Osteoblast (primary cell): ENCODE measurements at places on chromosomes 5 and 9. TPM values are rescaled to one million over a fixed set of nuclear protein-coding genes. Genes with fewer than 3 reads are reported as not detected.

TRPM6 gene
- total RNA-seq: under 0.01 and 0.29 TPM in 2 replicates

GRCh38 chr5:167245868-167246267 is 1045.6 kb upstream of the WWC1 start:
- no peaks in the 10 kb centered on the region for H3K36me3 ChIP-seq
- no peak overlapping the region for H3K27ac ChIP-seq
- no peaks in the 10 kb centered on the region for H3K27me3 ChIP-seq

MYMK gene
- not detected in 2 replicates for total RNA-seq

DNA sequence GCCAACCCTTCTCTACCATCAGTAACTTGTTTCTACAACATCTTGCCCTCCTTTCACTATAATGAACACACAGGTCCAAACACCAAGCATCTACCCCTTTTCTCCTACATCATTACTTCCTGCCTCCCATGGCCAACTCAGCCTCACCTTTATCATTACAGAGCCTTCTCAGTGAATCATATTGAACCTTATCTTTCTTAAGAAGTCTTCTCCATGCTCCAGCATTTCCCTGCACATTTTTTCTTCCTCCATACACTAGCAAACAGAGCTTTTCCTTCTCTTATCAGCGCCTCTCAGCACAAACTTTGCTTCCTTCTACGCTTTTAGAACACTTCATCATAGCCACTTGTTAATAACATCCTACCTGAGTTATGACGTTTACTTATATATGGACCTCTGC is 148.2 kb downstream of the ARL15 start:
- H3K4me3 ChIP-seq: no peak overlapping the region
- no peak overlapping the region for H3K27ac ChIP-seq
- H3K4me1 ChIP-seq: peaks cover 3% of the 10 kb centered on the region
- no peaks in the 10 kb centered on the region for H3K27me3 ChIP-seq
- no peak for DNase-seq

DNA sequence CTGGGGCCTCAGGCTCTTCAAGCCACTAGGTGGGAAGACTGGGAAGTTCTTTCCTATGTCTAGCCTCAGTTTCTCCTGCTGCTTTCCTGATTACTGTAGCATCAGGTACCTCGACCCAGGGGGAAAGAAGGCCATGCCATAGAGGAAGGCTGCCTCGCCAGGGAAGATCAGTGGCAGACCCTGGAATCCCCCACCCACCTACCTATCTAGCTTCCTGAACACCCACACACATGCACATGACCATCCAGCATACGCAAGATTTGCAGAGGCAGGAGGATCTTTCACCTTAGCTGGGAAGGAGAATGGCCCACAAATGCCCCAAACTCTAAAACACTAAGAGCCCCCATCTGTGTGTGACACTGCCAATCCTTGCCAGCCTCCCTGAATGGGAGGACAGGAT is 8.0 kb downstream of the NR5A1 start:
- peaks cover 73% of the 10 kb centered on the region for H3K27me3 ChIP-seq
- no peak overlapping the region for H3K27ac ChIP-seq
- H3K4me1 ChIP-seq: no peaks in the 10 kb centered on the region
- peak; percentile 63 for DNase-seq

DNA sequence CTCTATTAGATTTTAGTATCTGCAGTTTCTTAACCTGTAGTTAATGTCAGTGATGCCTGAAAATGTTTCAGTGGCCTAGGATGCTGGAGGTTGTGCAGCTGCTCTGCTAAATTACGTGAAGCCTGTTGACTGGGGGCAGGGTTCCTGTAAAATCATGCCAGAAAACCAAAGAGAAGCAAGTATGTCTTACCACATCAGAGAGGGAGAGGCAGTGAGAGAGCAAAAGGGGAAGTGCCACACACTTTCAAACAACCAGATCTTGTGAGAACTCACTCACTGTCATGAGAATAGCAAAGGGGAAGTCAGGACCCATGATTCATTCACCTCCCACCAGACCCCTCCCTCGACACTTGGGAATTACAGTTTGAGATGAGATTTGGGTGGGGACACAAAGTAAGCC is 83.9 kb upstream of the CYLC2 start:
- H3K4me1 ChIP-seq: no peaks in the 10 kb centered on the region
- no peak for DNase-seq
- H3K27ac ChIP-seq: no peak overlapping the region
- no peak overlapping the region for H3K4me3 ChIP-seq
- H3K27me3 ChIP-seq: no peaks in the 10 kb centered on the region

DNA sequence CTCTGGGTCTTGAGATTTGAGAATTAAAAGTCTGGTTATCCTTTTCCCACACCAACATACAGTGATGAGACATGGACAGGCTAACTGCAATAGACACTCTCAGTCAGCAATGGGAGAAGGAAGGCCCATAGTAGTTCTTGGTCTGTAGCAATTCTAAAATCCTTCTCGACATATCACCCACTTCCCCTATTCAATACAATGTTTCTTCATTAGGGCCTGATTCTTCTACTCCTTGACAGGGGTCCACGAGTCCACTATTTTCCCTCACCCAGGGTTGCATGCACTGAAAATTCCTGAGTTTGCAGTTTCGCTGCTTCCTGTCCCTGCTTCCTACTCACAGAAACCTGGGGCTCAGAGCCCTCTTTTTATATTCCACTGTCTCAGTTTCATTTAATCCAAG is 402.8 kb downstream of the MAT2B start:
- H3K36me3 ChIP-seq: no peaks in the 10 kb centered on the region
- H3K27ac ChIP-seq: no peak overlapping the region
- no peaks in the 10 kb centered on the region for H3K4me1 ChIP-seq

ADAMTS16 gene
- total RNA-seq: 1.4 and 1.5 TPM in 2 replicates

- peak; percentile 80 for DNase-seq
- peaks cover 22% of the 10 kb centered on the region for H3K4me1 ChIP-seq
- H3K27ac ChIP-seq: peak overlapping the region; percentile 100
- H3K27me3 ChIP-seq: no peaks in the 10 kb centered on the region
Measured at GRCh38 chr5:109411627-109412026, 1.9 kb upstream of the PJA2 start.

UGT3A1 gene
- total RNA-seq: not detected in 2 replicates

GRCh38 chr9:98707166-98708102 is 1.3 kb downstream of the GABBR2 start:
- DNase-seq: peak; percentile 95
- peak overlapping the region; percentile 42 for H3K4me3 ChIP-seq
- H3K36me3 ChIP-seq: no peaks in the 10 kb centered on the region
- H3K27me3 ChIP-seq: peaks cover 67% of the 10 kb centered on the region
- no peak overlapping the region for H3K27ac ChIP-seq

GRCh38 chr9:136695435-136695895 is 8.2 kb upstream of the AGPAT2 start:
- H3K4me3 ChIP-seq: no peak overlapping the region
- H3K4me1 ChIP-seq: no peaks in the 10 kb centered on the region
- no peak overlapping the region for H3K27ac ChIP-seq
- H3K36me3 ChIP-seq: no peaks in the 10 kb centered on the region

- H3K36me3 ChIP-seq: no peaks in the 10 kb centered on the region
- H3K27me3 ChIP-seq: peaks cover 37% of the 10 kb centered on the region
Measured at GRCh38 chr5:671459-672328, 21.5 kb downstream of the TPPP start.

DOCK8 gene
- total RNA-seq: under 0.01 TPM in 2 replicates

DNA sequence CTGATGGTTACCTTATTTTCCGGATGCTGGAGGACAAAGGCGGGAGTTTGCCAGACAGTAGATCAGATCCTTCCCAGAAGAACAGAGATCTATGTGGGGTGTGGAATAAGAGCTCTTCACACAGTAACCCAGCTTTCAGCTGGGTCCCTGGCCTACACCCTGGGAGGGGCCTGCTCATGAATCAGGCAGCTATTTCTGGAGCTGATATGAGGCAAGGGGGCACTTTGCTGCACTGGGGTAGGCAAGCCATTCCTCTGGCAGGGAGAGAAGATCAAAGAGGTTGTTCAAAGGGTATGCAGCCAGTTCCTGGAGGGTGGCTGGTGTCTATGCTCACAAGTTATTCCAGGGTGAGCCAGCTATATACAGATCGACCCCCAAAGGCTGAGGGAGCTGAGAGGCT is 48.6 kb downstream of the CYSTM1 start:
- no peak overlapping the region for H3K4me3 ChIP-seq
- H3K36me3 ChIP-seq: no peaks in the 10 kb centered on the region
- peaks cover 43% of the 10 kb centered on the region for H3K4me1 ChIP-seq
- DNase-seq: peak; percentile 50
- no peaks in the 10 kb centered on the region for H3K27me3 ChIP-seq

DNA sequence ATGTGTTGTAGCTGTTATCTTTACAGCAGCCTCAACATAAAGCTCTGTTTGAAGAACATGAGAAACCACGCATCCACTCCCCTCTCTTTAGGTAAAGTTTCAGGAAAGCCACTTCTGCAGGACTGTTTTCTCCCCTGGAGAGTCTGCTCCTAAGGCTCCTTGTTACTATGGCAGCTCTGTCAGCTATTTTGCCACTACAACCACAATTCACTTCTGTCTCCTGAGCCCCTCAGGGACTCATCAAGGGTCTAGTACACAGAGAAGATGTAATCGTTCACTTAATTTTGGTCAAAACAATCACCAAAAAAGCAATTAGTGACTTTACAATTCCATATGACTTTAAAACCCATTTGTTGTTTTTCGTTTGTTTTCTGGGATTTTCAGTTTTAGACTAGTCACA is 157.7 kb downstream of the FBN2 start:
- H3K4me1 ChIP-seq: peaks cover 8% of the 10 kb centered on the region
- no peak for DNase-seq
- H3K36me3 ChIP-seq: no peaks in the 10 kb centered on the region
- H3K4me3 ChIP-seq: no peak overlapping the region
- H3K27me3 ChIP-seq: no peaks in the 10 kb centered on the region
- H3K27ac ChIP-seq: no peak overlapping the region

GRCh38 chr5:4011943-4012342 is 416.3 kb downstream of the IRX1 start:
- H3K27ac ChIP-seq: no peak overlapping the region
- DNase-seq: no peak
- H3K4me3 ChIP-seq: no peak overlapping the region
- no peaks in the 10 kb centered on the region for H3K4me1 ChIP-seq
- no peaks in the 10 kb centered on the region for H3K27me3 ChIP-seq
